HEK293T (cell line): ENCODE measurements at places on chromosomes 2 and 18.

- DNase-seq: no peak
Measured at GRCh38 chr2:12304564-12305171, 412.1 kb upstream of the TRIB2 start.

DNA sequence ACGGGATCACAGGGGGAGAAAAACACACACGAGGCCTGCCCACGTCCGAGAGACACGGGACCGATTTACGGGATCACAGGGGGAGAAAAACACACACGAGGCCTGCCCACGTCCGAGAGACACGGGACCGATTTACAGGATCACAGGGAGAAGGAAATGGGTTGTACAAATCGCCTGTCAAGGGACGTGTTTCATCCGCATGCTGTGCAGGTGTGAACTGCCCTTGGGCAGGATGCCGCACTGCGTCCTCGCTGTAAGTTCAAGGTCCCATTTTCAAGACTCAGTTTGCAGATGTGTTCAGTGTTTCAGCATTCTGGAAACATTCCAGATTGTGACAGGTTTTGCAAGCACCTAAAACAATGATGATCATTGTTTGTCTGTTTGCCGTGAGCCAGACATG lies 2.3 kb upstream of the KCNG2 start:
- DNase-seq: no peak

DNA sequence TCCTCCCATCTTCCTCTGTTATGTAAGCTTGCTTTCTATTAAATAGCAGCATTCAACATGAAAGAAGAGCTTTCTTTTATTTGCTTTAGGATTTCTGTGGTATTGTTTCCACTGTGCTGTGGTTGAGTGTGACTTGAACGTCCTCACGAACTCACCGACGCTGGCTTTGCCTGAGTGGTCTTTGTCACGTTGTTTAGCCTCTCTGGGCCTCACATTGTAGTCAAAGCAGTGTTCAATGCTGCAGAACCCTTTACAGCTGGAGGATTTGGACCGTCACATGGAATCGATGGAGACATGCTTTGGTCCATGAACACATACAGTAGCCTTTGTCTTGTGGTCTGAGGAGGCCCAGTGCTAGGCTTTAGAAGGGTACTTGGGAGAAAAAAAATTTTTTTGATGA lies 66.3 kb downstream of the TANC1 start:
- DNase-seq: no peak

DNA sequence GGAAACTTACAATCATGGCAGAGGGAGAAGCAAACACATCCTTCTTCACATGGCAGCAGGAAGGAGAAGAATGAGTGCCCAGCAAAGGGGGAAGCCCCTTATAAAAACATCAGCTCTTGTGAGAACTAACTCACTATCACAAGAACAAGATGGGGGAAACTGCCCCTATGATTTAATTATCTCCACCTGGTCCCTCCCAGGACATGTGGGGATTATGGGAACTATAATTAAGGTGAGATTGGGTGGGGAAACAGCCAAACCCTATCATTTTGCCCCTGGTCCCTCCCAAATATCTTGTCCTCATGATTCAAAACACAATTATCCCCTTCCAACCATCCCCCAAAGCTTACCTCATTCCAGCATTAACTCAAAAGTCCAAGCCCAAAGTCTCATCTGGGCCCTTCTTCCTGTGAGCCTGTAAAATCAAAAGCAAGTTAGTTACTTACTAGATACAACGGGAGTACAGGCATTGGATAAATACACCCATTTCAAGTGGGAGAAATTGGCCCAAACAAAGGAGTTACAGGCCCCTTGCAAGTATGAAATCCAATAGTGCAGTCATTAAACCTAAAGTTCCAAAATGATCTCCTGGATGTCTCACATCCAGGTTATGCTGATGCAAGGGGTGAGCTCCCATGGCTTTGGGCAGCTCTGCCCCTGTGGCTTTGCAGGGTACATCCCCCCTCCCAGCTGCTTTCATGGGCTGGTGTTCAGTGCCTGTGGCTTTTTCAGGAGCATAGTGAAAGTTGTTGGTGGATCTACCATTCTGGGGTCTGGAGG lies 122.3 kb downstream of the MYCN start:
- DNase-seq: no peak

- no peak for DNase-seq
Measured at GRCh38 chr2:171810422-171811244, 83.4 kb downstream of the SLC25A12 start.

GRCh38 chr18:2948038-2948437 lies 64.9 kb downstream of the LPIN2 start:
- DNase-seq: no peak

DNA sequence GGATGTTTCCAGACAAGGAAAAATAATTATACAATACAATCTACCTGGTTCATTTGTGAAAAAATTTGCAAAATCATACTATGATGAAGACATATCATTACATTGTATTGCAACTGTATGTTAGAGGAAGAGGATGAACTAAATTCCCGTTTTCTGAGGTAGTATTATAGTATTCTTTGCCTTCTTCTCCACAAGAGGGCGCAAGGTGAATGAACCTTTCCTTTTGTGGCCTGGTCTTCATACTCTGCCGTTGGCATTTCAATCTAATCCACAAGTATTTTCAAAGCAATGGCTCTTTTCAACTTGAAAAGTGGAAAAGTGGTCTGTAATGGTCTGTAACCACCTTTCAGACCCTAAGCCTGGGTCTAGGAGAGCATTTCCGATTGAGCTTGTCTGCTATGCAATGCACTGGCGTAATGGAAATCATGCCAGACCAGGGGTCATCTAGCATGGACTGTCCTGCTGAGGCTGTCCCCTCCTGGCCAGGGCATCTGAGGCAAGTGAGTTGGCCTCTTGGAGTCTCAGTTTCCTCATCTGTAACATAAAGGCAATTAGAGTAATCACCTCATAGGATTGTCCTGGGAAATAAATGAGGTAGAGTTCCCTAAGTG lies 30.8 kb upstream of the ZNF396 start:
- DNase-seq: peak; percentile 82

DNA sequence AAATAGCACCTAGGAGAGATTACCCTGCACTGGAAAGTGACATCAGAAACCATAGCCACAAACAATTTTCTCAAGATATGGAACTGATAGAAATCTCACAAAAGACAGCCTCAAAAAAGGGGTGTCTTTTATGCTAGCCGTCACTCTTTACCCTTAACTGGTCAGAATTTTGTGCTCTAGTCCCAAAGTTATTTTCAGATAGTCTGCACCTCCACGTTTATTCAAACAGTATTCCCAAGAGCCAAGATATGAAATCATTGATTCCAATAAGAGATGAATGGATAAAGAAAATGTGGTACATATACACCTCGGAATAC lies 23.5 kb upstream of the PMAIP1 start:
- no peak for DNase-seq

DNA sequence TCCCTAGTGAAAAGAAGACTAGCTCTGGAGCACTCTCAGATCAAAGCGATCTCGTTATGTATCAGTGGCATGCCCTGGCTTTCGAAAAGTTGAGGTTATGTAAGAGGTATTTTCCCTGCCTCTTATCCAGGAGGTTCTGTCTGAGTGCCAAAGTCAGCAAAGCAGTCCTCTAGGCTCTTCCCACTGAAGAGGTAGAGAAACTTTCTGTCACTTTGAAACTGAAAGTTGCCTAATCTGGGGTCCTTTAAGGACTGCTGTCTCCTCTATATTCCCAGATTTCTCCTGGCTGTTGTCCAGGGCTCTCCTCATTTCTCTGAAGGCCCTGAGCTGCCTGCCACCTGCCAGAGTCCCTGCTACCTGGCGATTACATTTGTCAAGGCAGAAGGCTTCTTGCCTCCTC lies 96.3 kb downstream of the B3GNT2 start:
- no peak for DNase-seq
